ENCODE measurements at places on chromosomes 2 and 18. TPM values are rescaled to one million over a fixed set of nuclear protein-coding genes. Genes with fewer than 3 reads are reported as not detected.

The PRKAG3 gene
- total RNA-seq: not detected

- no peak for DNase-seq
Measured at GRCh38 chr2:81276595-81276994, 972.0 kb upstream of the LRRTM1 start.

The C2orf81 gene
- total RNA-seq: 5.8 TPM

The BOK gene
- total RNA-seq: not detected

DNA sequence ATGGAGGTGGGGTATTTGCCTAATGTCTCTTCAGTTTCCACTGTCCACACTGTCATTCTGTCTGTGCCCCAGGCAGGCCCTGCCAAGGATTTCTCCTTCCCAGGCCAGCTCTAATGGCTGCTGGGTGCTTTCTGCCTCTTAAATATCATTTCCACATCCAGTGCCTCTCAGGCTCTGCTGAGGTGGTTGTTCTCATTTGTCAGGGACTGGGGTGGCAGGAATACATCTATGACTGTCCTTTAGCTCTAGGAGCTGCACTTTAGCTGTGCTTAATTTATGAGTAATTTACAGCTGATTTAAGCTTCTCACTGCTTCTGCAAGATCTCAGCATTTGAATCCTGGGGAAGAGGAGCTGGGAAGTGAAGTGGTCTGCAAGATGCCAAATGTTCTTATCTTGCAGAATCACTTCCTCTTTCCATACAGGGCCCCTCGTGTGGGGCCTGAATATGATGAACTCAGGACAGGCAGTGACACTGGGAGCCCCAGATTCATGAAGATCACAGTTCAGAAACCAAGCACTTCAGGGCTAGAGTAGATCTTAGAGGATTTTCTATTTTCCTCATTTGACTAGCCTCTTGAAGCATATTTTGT lies 150.2 kb downstream of the FSHR start:
- no peak for DNase-seq

DNA sequence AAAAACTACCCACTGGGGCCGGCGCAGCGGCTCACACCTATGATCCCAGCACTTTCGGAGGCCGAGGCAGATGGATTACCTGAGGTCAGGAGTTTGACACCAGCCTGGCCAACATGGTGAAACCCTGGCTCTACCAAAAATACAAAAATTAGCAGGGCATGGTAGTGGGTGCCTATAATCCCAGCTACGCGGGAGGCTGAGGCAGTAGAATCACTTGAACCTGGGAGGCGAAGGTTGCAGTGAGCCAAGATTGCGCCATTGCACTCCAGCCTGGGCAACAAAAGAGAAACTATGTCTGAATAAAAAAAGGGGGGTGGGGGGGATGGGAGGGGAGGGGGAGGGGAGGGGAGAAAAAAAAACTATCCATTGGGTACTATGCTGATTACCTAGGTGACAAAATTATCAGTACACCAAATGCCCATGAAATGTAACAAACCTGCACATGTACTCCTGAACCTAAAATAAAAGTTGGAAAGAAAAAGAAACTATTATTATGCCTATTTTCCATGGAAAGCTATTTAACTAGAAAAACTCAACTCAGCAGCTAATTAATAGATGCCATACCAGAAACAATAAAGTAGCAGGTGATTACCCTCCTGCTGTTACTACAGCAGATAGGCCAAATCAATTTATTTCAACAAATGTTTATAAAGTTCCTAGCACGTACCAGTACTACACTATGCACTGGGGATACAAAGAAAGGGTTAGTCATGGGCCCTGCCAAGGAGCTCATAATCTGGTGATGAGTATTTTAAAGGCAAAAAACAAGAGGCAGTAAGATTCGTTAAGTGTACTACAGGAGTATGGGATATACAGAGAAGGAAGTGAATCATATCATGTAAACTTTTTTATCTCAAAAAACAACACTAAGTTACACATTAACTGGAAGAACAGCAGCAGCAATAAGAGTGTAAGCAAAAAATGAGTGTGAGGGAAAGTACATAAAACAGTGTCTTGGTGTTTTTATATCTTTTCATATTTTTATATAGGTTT lies 112.8 kb upstream of the SLC39A10 start:
- DNase-seq: no peak
